T-helper 22 cell (primary cell): ENCODE measurements at places on chromosomes 5 and 9.
A peak's percentile ranks its signal among the peaks of the same experiment; 100 is the strongest.

DNA sequence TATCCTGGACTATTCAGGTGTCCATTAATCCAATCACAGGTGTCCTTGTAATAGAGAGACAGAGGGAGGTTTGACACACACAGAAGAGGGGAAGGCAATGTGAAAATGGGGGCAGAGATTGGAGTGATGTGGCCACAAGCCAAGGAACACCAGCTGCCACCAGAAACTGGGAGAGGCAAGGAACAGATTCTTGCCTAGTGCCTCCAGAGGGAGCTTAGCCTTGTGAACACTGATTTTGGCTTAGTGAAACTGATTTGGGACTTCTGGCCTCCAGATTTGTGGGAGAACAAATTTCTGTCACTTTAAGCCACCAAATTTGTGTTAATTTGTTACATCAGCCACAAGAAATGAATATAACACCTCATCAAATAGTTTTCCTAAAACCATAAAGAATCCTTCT lies 416.2 kb downstream of the ENC1 start:
- no peak for DNase-seq

- DNase-seq: no peak
These were observed 657.5 kb upstream of the DMAC1 start for GRCh38 chr9:8457055-8457454.

DNA sequence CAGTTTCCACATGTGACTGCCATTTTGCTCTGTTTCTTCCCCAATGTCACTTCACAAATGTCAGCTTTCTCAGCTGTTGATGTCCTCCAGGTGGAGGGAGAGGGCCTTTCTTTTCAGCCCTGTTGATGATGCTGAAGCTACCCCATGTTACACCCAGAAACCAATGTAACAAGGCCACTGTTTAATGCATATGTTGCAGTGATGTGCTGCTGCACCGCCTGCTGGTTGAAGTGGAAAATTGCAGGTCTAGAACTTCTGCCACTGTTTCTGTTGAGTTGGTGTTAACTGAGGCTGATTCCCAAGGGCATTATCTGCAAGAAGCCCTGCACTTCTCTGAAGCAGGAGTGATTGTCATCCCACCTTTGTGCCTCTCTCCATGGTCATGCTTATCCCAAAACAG lies 428.4 kb downstream of the KDM4C start:
- no peak for DNase-seq

DNA sequence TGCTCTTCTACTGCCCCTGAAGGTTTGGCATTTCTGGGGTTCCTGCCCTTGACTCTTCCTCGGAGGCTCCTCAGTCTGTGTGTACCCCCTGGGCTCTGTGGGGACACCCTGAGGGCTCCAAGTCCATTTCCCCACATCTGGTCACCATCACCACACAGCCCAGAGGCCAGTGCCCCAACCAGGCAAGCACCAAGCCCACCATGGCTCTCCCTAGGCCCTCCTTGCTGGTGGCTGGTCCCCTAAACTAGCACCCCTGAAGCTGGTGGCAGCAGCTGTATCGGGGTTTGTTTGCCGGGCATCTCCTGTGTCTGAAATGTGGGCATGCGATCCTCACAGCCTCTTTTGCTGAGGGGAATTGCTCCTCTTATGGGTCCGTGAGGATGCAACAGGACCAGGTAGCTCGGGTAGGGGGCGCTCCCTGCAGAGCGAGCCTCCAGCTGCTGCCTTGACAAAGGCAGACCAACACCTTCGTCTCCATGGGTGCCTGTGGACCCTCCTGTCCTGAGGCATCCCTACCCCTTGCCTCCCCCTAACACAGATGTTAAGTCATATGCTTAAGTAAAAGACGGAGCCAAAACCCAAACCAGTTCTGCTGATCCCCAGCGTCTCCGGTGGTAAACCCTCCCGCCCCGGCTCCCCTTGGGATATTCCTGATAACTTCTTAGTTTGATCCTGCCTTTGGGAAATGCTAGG lies 138.9 kb upstream of the IRX4 start:
- DNase-seq: no peak

- DNase-seq: no peak
These were observed 161.6 kb downstream of the NR3C1 start for GRCh38 chr5:143241892-143242291.

- DNase-seq: peak; percentile 24
These were observed 11.7 kb upstream of the DOLPP1 start for GRCh38 chr9:129068990-129069861.

- DNase-seq: peak; percentile 5
These were observed 96.0 kb downstream of the HINT1 start for GRCh38 chr5:131068893-131069643.

GRCh38 chr5:123001808-123002207 lies 34.7 kb downstream of the PPIC start:
- DNase-seq: no peak

GRCh38 chr9:102521097-102521755 lies 473.9 kb upstream of the CYLC2 start:
- no peak for DNase-seq

- no peak for DNase-seq
These were observed 576.3 kb downstream of the PDE4D start for GRCh38 chr5:59317023-59317773.
